CD4-positive, alpha-beta T cell treated with Interleukin-2 at 100 ng/mL for 4 hours (primary cell): ENCODE measurements at places on chromosomes 3 and 15.

DNA sequence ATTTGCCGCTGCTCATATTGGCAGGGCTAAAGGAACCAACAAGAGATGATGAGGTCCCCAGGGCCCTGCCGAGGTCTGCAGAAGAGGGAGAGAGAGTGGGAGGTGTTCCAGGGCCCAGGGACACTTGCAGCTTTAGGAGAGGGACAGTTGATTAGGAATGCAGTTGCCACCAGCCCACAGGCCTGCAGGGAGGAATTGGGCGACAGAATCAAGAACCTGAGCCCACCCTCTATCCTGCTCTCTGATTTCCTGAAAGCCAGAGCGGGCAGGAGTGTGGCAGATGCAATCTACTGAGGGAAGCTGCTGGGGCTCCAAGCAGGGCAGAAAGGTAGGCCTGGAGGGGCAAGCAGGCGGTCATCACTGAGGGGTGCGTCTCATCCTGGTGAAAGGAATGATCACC lies 12.1 kb upstream of the PRR23E start:
- DNase-seq, result no peak

DNA sequence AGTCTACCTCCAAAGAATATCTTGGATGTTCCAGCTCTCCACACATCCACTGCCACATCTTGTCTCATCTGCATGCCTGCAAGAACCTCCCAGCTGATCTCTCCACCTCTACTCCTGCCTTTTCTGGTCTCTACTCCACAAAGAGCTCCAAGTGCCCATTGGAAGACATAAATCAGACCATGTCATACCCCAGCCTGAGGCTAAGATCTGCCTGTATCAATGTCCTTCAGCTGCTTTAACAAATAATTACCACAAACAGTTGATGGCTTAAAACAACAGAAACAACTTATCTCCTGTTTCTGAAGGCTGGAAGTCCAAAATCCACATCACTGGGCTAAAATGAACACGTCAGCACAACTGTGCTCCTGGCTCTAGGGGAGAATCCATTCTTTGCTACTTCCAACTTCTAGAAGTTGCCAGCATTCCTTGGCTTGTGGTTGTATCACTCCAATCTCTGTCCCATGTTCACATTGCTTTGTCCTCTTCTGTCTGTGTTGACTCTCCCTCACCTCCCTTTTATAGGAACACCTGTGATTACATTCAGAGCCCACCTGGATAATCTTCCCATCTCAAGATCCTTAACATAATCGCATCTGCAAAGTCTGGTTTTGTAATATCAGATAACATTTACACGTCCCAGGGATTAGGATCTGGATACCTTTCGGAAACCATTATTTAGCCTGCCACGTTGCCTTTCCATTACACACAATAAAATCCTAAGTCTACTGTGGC lies 17.0 kb upstream of the LMCD1 start:
- DNase-seq, result no peak

- no peak for DNase-seq
These were observed 266.7 kb downstream of the SLCO3A1 start for GRCh38 chr15:92120094-92120795.

DNA sequence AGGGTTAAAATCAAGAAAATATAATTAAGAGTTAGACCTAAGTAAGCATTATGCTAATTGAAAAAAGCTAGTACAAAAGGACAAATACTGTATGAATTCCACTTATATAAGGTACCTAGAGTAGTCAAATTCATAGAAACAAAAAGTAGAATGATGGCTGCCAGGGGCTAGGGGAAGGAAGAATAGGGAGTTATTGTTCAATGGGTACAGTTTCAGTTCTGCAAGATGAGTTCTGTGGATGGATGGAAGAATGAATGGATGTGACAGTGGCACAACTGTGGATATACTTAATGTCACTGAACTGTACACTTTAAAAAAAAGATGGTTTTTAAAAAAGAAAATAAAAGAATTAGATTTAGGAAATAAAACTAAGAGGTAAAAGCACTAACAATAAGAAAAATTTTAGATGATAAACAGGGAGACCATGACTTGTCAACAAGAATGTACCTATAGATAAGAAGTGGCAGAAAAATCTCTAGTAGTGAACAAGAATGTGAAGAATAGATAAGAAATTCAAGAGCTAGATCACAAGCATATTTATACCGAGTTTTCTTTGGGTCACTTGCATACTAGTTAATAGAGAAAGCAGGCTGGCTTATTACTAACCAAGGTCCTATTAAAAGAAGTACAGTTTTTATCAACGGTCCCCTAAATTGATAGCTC lies 5.5 kb downstream of the IFT80 start:
- no peak for DNase-seq

GRCh38 chr15:44102675-44103254 lies 92.3 kb downstream of the FRMD5 start:
- no peak for DNase-seq

DNA sequence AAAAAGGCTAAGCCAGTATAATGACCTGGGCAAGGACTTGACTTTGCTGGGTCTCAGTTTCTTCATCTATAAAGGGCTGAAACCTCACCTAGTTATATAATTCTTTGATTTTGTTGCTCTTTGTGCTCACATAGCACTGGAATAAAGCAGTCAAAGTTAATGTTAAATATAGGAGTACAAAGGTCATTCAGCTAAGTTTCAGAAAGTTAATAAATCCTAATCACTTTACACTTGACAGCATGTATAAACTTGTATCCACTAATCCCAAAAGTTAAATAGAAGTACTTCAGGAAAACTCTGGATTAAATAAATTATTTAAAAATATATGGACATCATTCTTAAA lies 33.9 kb downstream of the PLCL2 start:
- no peak for DNase-seq

- DNase-seq, result peak; percentile 54
These were observed 10.6 kb upstream of the ITPKA start for GRCh38 chr15:41483115-41483514.

DNA sequence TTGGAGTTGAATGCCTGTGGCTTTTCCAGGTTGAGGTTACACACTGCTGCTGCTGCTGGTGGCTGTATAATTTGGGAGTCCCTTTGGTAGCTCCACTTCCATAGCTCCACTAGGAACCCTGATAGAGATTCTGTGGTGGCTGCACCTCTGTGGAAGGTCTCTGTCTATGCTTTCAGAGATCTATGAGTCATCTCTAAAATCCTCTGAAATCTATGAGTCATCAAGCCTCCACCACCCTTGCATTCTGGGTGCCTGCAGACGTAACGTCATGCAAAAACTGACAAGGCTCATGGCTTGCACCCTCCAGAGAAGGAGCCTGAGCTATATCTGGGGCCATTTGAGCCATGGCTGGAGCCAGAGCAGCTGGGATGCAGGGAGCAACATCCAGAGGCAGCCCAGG lies 1037.0 kb upstream of the CFAP20DC start:
- peak; percentile 65 for DNase-seq

DNA sequence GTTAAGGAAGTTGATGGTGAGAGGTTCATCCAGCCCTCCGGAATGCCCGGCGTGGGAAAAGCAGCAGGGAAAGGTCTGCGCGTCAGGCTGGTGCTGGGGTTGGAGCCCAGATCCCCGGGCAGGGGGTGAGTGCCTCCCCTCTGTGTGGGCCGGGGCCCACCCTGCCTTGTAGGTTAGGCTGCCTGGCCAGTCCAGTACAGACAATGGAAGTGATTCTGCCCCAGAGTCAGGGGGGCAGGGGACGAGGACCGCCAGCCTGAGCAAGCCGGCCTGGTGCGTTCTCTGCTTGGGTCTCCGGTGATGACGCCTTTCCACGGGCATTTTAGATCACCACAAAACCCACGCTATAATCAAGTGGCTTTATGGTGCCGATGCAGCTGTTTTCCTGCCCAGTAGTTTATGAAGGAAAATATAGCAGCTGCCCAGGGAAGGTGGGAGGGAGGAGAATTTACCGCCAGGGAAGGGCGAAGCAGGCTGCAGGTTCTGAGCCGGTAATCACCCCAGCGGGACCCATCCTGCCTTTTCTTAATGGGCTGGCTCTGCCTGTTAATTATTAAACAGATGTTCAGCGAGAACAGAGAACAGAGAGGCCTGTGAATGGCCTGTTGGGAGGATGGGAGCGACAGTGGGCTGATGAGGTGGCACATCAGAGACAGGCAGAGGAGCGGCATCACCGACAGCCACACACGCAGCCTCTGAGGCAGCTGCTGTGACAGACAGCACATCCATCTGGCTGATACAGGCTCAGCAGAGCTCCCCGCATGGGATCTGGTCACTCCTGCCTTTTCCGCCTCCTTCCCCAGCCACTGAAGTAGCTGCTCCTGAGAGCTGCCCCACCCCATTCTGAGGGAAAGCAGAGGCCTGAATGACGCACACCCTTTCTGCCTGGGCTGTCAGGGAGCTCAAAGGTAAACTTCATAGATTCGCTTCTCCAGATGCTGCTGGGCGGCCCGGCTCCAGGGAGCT lies 35.2 kb downstream of the BDH1 start:
- no peak for DNase-seq
